ENCODE measurements at places on chromosomes 1 and 21.

DNA sequence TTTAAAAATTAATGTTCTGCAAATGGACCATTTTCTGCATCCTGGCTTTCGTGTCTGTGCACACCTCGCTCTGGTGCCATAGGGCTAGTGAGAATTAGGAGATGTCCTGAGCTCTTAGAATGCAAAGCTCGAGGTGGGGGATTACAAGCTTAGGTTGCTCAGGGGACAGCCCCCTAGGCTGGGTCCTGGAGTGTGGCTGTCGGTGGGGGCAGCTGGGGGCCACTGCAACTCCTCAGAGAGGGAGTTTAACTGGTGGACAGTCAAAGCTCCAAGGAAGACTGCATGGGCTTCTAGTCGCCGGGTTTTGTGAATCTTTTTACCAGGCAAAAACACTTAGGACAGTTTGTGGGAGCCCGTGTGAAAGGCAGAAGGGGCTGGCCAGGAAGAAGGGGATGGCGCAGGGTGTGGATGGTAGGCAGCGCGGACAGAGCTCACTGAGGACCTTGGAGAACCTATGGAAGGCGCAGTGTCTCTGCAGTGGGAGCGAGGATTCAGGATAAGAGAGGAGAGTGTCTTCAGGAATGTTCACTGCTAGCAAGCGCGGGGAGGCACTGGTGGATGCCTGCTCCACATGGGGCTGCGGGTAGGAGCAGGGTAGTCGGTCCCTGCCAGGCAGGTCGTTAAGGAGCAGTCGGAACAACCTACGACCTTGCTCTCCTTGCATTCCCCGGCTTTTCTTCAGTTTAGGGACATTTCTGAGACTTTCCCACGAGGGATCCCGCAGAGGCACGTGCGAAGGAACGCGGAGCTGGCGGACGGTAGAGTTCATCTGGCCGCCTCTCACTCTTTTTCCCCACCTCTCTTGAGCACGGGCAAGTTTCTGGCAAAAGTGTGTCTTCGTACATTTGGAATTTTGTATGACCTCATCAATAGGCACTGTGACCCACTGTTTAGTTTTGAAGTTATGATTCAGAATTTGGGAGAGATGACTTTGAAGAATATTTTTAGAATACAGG, 12.9 kb upstream of the KCNE1 start:
- no peak for DNase-seq

DNA sequence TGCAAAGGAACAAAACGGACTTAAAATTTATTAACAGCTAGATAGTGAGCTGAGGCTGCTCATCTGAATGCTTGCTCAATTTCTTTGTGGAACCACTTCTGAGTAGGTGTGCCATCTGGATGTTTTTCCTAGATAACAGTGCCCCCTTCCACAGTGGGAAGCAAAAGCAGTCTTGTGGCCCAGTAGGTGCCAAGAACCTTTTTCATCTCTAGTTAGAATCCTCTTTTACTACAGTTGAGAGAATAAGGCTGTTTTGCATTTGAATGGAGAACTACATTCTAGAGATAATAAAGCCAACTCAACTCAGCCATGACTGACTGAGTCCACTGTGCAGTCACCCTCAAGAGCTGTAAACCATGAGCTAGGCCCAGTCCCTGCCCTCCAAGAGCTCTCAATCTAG, 13.3 kb downstream of the F3 start:
- no peak for DNase-seq

DNA sequence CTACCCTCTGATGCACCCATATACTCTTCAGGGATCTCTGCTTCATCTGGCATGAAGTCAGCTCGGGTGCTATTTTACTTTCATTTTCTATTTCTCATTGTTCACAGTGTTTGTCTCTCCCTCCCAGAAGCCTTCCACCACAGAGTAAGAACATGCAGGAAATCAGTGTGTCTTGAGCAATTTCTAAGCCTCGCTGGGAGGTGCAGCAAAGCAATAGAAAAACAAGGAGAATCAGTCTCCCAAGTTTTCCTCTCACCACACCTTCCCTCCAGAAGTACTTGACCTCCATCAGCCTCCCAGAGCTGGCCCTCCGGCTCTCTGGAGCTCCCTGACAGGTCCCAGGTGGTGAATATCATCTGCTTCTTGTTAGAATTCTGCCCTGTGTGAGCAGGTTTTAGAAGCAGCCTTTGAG, 594.7 kb upstream of the CAMK1G start:
- DNase-seq, result no peak

- DNase-seq, result no peak
These were observed 25.7 kb downstream of the CRYAA start for GRCh38 chr21:43194303-43195120.

All from activated T-cell treated with anti-CD3 and anti-CD28 coated beads for 48 hours (primary cell).